Stimulated activated CD8-positive, alpha-beta memory T cell treated with anti-CD3 and anti-CD28 coated beads, Interleukin-4, amount 100 ng/mL, for 4 hours (primary cell): ENCODE measurements at places on chromosomes 4 and X.

GRCh38 chr4:78938868-78939666 lies at the start of gene PAQR3:
Gene PAQR3 (minus strand): TSS chr4:78939438. CDS start chr4:78939224, 214 bp downstream.
- DNase-seq, result peak; percentile 62

DNA sequence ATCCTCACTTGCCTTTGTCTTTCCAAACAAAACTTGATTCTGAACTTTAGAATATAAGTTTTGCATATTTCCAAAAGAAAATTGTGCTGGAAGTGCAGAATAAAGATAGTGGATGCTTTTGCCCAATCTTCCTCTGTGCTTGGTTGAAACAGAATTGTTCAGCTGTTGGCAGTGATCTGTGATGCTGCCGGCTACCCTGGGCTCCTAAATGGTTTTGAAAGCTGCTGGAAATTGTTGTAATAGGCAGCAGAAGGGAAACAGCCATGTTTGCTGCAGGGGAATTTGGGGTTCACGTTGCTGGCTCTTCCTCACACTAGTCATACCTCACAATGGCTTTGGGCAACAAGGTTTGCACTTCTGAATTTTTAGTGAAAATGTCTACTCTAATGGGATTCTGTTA lies 398.0 kb downstream of the RAPGEF2 start:
- no peak for DNase-seq

DNA sequence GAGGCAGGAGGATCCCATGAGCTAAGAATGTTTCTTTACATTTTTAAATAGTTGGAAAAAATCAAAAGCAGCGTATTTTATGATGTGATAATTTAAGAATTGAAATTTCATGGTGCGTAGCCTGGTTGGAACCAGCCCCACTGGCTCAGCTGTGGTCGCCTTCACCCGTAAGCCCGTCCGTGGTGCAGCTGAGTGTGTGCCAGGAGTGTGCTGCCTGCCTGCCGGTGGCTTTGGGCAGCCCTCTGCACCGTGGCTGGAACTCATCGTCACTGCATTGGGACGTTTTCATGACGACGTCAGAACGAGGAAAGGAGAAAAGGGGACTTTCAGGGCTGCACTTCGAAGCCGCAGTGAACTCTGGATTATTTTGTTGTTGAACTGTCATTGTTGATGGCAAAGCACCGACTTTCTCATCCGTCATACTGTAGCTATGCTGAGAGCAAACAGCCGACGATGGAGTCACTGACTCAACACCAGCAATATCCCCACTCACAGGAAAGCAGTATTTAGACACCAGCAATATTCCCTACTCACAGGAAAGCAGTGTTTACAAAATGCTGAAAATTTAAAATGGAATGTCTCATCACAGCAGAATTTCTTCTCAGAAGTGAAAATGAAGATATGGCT lies 35.1 kb downstream of the PCGF3 start:
- no peak for DNase-seq

DNA sequence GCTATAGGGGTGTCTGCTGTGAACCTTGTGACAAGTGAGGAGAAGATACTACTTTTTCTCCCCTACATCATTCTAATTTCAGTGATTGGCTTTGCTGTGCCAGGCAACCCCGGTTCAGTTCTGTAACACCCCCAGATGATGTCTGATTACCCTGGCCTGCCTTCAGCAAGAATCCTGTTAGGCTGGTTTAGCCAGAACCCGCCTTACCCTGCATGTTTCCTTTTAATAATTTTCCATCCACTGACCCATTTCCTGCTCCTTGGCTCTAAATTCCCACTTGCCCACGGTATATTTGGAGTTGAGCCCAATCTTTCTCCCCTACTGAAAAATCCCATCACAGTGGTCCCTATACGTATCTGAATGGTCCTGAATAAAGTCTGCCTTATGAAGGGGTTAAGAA lies 46.5 kb upstream of the HPSE start:
- no peak for DNase-seq

- no peak for DNase-seq
These were observed 30.3 kb upstream of the GLRB start for GRCh38 chr4:157045507-157046127.

DNA sequence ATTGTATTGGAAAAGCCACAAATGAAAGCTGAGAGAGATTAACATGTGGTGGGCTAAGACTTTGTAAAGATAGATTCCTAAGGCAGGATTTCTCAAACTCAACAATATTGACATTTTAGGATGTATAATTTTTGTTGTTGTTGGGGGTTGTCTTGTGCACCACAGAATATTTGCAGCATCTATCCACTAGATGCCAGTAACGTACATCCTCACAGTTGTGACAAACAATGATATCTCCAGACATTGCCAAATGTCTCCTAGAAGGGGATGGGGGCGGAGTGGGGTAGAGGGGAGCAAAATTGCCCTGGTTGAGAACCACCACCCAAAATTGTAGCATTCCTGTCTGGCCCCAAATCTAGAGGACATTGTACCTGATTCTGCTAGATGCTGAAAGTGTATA lies 14.7 kb upstream of the CBR4 start:
- DNase-seq, result no peak

GRCh38 chr4:70996018-70996360 lies 2.5 kb downstream of the DCK start:
- peak; percentile 15 for DNase-seq

DNA sequence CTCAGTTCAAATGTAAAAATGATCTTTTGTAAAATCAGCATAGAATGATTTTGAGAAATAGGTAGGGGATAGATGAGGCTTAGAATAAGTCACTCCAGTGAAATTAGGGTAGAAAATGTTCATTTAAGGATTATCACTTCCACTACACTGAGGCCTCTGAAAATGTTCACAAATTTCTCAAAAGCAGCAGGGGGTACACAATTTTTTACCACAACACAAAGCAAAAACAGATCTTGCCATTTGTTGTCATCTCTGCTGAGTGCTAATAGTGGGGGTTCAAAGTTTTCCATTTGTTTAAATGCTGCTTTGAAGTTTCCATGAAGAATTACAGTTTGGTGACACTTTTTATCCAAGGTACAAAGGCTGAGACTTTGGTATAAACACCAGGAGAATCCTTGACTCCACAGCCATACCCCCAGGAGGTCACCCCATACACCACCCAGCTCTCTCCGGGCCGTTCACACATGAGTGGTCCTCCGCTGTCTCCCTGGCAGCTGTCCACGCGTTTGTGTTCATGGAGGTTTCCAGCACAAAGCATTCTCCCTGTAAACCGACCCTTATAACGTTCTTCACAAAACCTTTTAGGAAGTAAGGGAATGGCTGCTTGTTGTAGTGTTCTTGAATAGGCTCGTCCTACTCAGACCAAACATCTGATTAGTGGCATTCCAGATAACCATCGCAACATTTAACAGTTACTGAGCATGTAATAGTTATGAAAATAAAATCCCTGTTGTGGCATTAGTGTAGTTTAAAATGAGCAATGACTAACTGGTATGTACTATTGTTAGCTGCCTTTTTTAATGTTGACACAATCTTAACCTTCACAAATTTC lies 71.0 kb downstream of the PRSS12 start:
- no peak for DNase-seq

DNA sequence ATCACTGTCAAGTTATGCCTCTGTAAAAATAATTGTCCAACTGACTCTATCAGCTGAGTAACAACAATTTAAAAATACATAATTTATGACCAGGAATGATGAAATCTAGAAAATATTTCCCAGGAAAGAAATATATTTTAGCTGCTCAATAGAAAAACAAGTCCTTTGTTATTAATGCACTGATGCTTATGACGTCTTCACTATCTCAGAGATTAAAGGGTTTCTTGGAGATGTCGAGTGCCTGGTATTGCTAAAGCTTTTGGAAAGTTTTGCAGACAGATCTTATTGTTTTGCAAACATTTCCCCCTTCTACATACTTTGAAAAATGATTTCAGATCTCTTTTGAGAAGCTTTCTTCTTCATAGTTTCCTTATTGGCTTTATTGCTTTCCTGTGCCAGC lies 154.6 kb upstream of the RPS6KA3 start:
- DNase-seq, result no peak

DNA sequence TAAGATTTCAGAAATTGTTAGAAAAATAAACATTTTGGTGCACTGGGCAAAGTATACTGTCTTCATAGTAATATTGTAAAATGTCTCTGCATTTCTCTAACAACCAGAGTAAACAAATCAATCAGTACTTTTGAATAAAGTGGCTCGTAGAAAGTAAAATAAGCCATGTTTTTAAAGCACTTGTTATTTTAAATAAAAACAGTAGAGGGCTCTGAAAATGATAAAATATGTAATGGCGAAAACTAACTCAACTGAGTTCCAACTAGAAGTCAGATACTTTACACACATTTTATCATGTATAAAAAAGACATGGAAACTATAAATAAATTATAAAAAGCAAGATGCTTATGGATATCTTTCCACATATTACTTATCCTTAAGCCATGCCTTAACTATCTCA lies 1134.4 kb downstream of the PDHA2 start:
- DNase-seq, result no peak

DNA sequence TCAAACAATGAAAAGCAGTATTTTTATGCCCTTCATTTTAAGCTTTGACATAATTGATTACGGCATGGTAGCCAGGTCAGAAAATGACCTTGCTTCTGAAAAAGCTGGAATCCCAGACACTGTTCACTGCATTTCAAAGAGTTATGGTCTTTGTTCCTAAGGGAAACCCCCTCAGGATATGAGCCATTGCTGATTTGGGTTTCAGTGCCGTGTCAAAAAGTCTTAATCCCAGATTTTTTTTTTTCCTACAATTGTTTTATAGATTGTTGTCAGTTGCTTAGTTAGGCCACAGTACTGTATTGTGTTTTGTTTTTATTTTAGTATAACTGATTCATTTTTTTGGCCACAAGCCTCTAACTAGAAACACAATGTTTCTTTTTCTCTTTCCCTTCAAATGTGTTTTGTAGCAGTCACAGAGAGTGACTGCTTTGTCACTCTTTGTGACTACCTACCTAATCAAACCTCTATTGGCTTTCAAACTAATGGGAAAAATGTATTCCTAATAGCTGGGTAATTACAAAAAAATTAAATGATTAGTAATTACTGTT lies 10.3 kb downstream of the WDR44 start:
- no peak for DNase-seq

DNA sequence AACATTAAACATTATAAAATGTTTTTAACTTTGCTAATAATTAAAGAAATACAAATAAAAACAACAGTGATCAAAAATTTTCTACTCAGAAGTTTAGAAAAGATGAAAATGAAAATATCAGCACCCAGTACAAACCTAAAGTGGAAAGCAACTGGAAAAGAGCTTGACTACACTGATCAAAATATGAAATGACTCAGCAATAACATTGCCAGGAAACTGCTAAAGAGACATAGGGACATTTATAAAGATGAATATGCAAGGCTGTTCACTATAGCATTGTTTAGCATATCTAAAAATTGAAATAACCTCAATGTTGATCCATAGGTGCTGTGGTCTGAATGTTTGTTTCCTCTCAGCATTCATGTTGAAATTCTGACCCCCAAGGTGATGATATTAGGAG lies 88.5 kb upstream of the NOCT start:
- DNase-seq, result no peak

DNA sequence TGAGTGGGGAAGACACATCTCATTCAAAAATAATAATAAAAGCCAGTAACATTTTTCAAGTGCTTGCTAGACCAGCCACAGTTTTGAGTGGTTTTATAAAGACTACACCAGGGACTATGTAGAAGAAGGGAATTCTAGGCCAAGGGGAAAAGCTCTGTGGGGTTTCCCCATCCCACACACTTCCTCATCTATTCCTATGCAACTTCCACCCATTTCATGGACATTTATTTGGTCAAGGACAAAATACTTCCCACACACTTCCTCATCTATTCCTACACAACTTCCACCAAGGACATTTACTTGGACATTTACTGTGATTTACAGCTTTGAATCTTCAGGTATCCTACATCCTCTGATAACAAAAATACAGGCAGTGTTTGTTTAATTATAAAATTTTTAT lies 86.5 kb upstream of the KLF3 start:
- DNase-seq, result no peak

GRCh38 chr4:78768452-78769180 lies 7.5 kb upstream of the BMP2K start:
- no peak for DNase-seq

DNA sequence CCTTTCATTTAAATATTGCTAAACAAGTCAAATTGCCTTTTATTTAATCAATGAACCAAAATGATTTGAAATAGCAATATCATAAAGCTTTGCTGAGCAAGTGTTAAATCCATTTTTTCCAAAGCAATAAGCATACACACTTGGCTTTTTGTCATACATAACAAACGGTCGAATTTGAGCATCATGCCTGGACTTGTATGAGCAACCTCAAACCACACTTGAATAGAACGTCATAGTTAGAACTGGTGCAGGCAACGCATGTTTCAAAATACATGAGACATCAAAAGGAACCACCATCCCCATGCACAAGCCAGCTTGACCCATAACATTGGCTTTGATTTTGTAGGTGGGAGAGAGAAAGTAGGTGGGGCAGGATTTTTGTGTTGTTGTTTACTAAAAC lies 812.3 kb upstream of the FRG1 start:
- no peak for DNase-seq

DNA sequence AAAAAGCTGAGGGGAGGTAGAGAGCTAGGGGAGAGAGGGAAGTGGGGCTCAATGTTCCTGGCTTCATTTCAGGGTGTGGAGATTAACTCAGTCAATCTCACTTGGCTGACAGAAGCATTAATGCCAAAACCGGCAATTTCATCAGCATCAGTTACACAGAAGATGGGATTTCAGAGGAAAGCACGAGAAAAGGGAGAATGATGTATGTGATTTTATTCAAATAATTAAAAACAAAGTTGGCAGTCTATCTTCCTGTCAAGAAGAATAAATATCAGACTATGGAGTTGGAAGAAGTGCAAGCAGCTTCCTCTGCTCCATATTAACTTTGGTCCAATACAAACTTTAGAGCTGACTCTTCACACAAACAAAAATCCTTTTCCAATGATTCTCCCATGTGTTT lies 29.6 kb upstream of the HCCS start:
- no peak for DNase-seq

DNA sequence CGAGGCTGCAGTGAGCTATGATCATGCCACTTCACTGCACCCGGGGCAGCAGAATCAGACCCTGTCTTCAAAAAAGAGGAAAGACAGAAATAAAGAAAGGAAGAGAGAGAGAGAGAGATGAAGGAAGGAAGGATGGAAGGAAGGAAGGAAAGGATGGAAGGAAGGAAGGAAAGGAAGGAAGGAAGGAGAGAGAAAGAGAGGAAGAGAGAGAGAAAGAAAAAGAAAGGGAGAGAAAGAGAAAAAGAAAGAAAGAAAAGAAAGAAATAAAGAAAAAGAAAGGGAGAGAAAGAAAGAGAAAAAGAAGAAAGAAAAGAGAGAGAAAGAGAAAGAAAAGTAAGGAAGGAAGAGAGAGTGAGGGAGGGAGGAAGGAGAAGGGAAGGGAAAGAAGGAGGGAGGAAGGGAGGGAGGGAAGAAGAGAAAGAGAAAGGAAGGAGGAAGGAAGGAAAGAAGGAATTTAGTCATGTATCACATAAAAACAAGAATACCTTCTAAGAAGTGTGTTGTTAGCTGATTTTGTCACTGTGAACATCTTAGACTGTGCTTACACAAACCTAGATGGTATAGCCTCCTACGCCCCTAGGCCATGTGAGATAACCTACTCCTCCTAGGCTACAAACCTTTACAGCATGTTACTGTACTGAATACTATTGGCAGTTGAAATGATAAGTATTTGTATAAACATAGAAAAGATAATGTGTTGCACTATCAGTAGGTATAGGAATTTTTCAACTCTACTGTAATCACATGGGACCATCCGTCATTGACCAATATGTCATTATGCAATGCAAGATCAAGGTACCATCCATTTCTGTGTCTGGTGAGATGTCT lies 17.4 kb upstream of the AFF1 start:
- DNase-seq, result no peak

- no peak for DNase-seq
These were observed 64.2 kb upstream of the TRPC5OS start for GRCh38 chrX:111811831-111812230.
